ENCODE measurements at places on chromosomes 1 and 21.

GRCh38 chr1:202240956-202241355, 47.4 kb downstream of the LGR6 start:
- DNase-seq = no peak

GRCh38 chr1:151158751-151159251, 2.4 kb downstream of the TNFAIP8L2 start:
- DNase-seq = no peak

DNA sequence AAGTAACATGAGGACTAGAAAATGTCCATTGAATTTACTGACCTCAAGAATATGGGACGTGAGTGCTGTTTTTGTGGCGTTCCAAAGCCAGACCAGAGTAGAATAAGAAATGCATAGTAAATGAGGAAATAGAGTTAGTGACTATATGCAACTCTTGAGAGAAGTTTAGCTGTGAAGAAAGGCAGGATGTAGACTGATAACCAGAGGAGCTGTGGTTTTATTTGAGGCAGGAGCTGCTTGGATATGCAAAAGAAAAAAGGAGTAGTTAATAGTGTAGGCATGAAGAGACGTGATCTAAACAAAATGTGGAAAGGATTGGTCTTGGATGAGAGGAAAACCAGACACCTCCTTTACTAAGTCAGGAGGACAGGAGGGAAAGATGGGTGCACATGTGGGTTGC, 28.2 kb downstream of the DNAH14 start:
- DNase-seq = no peak

DNA sequence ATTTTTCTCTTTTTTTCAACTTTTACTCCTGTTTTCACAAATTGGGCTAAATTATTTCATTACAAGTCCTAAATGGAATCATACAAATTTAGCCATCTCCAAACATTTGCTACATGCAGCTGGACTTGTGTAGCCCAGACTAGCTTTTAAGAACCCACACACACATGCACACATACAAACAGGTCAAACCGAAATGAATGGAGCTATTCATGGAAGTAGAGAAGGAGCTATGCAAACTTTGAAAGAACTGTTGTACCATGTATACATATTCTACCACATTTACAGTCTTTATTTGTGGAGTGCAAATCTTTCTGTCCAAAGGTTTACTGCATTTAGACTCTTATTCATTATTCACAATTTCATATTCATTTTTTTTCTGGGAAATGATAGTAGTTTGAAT, 189.1 kb upstream of the RNPC3 start:
- no peak for DNase-seq

- DNase-seq = no peak
These were observed 30.3 kb downstream of the TSNAX start for GRCh38 chr1:231558708-231559185.

DNA sequence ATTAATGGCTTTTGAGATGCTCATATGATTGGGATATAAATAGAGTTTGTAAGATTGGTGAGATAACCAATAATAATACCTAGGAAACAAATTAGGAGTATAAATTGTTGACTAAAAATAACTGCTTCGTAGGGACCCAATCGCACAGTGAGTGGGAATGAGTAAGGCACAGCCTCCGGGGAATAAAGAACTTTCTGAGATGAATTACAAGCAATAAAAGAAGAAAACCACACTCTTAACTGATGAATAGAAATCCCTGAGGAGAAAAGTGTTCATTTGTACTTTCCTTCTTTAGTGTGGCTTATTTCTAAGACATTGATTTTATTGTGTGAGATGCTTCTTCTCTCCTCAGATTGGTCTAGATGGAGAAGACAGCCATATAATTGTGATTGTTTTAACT, 443.4 kb upstream of the PRMT6 start:
- DNase-seq = no peak

- DNase-seq = no peak
These were observed 167.1 kb downstream of the ATP6V1G3 start for GRCh38 chr1:198373376-198373775.

DNA sequence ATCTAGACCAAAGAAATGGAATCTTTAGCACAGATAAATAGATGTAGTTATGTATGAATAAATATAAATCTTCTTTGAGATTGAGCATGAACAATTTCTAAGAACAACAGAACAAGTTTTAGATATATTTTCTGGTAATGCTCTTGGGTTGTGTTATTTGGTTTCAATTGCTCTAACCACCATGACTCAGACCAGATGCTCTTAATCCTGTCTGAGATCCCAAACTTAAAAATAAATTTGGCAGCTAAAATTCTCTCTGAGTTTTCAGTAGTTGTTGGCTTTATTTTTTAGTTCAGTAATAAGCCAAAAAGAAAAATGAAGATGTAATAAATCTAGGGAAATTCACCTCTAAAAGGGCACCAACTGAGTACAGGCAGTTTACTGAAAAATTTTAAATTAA, 1693.4 kb downstream of the NCAM2 start:
- no peak for DNase-seq

DNA sequence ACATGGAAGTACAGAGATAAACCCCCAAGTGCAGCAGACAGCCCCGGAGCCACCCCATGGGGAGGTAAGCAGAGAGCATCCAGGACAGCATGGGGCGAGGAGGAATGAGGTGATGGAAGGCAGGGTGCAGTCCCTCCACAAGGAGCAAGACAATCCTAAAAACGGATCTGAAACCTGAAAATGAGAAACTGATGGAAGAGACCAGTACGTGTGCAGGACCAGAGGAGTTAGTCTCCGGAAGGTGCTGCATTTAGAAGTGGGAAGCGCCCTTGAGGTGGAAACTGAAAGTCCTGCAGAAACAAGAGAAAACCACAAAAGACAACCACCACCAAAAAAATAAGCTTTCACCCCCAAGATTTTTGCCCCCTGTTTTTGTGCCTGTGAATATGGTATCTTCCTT, 17.4 kb upstream of the DDOST start:
- no peak for DNase-seq

DNA sequence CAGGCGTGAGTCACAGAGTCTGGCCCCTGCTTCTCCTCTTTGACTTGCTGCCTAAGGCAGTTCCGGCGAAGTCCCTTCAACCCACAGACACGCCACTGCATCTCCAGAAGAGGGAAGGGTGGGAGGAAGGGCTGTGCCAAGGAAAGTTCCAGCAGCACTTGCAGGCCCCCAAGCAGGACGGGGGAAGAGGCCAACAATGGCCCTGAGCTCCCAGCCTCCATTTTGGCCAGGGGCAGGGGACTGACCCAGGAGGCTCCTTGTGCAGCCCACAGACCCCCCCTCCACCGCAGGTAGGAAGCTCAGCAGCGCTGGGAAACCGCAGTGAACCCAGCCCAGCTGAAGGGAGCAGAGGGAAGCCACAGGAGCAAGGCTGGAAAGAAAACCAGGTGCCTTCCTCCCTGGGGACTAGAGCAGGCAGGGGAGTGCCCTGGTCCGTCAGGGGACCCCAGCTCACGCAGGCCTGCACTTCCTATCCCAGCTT, 35.4 kb downstream of the ACOT7 start:
- DNase-seq = no peak

DNA sequence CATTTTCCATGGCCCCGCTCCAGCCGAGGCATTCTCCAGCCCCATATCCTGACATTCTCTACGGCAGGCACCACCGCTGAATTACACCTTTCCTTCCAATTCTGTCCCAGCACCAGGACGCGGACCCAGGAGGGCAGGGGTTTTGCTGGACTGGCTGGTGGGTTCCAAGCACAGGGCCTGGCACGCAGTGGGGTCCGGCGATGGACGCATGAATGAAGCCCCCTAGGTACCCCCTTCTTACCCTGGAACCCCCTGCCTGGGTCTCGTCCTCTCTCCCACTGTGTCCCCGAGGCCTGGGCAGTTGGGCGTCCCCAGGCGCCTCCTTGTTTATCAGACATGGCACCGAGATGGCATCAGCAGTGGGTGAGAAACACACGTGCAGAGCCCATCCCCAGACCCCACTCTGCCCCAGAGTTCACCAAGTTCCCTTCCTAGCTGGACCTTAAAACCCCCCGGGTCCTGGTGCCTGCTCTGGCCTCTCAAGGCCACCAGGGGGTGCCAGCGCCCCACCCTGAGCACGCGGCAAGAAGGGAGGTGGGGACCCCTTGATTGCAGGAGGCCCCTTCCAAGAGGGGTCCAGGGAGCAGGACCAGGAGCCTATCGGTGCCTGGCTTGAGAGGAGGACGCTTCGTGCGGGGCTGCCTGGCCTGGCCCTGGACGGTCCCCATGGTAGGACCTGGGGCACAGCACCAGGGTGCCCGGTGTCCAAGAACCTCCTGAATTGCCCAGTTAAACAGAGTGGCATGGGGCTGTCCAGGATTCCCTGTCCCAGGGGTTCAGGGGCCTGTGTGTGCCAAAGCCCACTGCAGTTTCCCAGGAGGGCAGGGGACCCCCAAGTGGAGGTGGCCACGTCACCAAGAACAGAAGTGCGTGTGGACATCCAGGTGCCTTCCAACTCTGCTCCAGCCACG, 46.1 kb downstream of the MEGF6 start:
- DNase-seq = no peak

GRCh38 chr1:20793236-20793635, 6.1 kb upstream of the HP1BP3 start:
- no peak for DNase-seq

GRCh38 chr1:245330951-245331350, 176.2 kb downstream of the KIF26B start:
- DNase-seq = no peak

DNA sequence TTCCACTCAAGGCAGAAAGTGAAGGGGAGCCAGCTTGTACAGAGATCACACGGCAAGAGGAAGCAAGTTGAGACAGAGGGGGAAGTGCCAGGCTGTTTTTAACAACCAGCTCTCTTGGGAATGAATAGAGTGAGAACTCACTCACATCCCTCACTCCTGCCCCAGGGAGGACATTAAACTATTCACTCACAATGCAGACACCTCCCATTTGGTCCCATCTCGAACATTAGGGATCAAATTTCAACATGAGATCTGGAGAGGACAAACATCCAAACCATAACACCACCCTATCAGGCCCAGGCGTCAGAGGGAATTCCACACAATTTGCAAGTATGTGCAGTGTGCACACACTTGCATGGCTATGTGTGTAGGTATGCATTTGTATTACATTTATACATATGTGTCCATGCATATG, 62.7 kb downstream of the DMAP1 start:
- DNase-seq = no peak

- no peak for DNase-seq
These were observed 17.2 kb downstream of the RBM15 start for GRCh38 chr1:110356379-110356778.

- DNase-seq = no peak
These were observed 11.4 kb downstream of the EMC1 start for GRCh38 chr1:19239876-19240275.

GRCh38 chr1:85047472-85048295, 616 bp downstream of the MCOLN3 start:
- DNase-seq = no peak

GRCh38 chr1:19936061-19936750, 12.8 kb upstream of the PLA2G2E start:
- DNase-seq = no peak

DNA sequence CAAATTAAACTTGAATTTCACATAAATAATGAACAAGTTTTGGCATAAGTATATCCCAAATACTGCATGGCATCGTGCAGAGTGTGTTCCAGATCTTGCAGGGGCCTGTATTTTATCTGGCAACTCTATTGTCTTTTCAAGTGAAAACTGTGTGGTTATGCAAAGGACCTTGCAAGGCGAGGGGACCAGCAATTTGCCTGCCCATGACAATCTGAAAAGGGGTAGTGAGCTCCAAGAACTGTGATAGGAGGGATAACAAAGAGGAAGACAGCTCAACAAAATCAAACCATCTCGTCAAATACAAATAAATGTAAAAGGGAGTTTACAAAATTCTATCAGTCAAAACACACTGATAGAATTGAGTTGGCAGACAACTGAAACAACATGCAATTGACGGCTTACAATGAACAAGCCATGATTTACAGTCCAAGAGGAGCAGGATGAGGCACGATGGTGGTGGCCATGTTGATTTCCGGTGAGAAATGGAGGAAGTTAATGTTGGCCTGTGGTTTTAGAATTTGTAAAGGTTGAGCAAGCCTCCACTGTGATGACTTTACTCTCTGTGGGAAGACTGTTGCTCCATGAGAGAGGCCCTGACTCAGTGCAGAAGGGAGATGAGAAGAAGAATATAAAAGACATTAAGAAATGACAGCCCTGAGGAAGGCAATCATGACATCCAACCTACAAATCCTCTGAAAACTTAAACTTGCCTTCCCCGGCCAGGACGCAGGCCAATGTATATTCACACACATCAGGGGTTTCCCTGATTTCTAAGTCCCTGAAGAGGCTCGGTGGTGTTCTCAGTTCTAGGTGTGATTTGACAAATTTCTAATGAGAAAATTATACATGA, 132.2 kb downstream of the ADSS2 start:
- DNase-seq = no peak

DNA sequence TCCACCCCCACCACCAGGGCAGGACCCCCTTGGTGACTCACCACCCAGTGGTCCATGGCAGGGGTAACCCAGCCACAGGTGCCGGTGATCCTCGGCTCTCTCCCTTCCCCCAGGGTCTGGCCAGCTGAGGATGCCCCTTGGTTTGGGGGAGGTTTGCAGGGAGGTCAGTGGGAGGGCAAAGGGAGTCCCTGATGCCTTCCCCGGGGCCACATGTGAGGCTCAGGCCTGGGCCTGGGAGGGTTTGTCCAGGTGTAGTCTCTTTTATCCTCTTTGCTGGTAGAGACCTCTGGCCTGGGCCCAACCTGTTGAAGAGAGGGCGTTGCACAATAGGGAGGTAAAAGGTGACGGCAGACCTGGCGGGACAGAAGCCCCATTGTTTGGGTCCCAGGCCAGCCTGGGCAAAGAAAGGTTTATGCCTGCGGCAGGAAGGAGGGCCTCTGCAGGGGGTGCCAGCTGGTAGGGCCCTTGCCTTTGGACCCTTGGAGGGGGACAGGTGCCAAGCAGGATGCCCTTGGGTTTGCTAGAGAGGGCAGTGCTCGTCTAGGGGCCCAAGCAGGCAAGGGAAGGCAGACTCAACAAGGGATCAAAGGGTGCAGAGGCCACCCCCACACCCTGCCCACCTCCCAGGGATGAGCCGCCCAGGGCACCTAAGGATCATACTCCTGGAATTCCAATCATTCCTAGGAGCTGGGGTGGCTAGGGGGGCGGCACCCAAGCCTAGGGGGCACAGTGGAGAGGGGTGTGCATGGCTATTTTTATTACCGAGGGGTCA, 760 bp upstream of the TINAGL1 start:
- DNase-seq = no peak

- DNase-seq = no peak
These were observed 783.4 kb upstream of the BRINP3 start for GRCh38 chr1:191261111-191261510.

GRCh38 chr1:40951943-40952743, 27.4 kb upstream of the CTPS1 start:
- DNase-seq = peak; percentile 45

GRCh38 chr1:197924516-197925123, 7.4 kb downstream of the LHX9 start:
- no peak for DNase-seq

DNA sequence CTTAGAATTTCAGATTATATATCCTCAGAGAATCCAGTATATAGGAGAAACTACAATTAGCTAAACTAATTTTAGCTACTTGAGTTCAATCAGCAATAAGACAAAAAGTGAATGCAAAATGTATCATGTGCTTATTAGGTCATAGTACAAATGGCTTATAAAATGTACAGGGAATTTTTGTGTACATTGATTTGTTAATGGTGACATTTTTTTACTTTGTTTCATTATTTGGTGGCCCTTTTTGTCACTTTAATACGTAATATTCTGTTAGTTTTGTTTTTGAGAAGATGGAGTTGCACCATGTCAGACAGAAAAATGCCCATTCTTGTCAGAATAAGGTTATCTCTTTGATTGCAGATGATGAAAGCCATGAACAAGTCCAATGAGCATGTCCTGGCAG, 33.6 kb downstream of the CC2D1B start:
- DNase-seq = no peak
